ENCODE measurements at places on chromosomes 5 and 9.

DNA sequence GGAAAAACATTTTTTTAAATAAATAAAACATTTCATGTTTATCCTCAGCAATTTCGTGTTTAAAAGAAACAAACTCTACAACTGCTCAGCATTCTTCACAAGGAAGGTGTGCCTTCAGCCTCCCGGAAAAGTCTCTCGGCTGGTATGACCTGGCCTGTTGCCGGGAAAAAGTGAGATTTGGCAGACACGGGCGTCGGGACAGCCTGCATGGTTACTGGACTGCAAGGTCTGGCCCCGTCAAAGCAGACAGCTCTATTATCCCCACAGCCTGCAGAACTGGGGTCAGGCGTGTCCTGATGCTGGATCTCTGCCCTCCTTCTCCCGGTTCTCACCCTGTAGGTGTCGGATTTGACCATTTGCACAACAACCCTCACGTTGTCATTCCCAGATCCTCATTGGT is 120.3 kb upstream of the SPATA31C2 start:
- DNase-seq = peak; percentile 23

- DNase-seq = no peak
Measured at GRCh38 chr9:16329671-16330113, 540.8 kb downstream of the BNC2 start.

DNA sequence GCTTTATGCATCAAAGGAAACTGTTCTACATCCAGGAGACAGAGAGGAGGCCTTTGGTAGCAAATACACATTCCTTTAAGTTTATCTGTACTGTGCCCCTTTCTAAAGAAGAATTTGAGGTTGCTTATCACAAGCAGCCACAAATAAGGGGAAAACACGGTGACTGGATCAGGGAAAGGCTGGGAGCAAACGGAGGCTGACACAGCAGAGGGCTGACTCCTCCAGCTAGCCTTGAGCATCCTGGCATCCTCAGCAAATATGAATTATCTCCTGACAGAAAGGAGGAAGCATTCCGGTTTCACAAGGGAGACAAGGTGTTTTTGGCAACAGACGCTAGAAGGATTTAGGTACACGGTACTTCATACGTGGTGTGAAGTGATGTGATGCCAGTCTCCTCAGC is 133.5 kb downstream of the DCP2 start:
- no peak for DNase-seq

GRCh38 chr5:31062902-31063580 is 130.4 kb upstream of the CDH6 start:
- DNase-seq = no peak

GRCh38 chr5:157388111-157388710 is 71.8 kb upstream of the NIPAL4 start:
- no peak for DNase-seq

DNA sequence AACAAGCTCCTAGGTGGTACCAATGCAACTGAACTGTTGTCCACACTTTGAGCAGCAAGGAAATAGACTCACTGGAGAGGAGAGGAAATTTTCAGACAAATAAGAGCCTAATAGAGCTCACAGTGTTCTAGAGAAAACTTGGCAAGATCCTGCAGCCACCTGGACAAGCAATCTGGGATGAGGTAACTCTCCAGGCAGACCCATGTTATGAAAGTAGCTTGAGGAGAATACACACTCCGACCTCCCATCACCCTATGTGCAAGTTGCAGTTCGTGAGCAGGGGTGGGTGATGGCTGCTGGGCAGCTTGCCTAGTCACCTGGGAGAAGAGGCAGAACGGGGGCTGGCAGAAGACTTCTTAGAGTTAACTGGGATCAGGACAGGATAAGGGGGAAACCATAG is 102.2 kb downstream of the KLF4 start:
- DNase-seq = no peak

GRCh38 chr9:34589636-34590380 is at the start of gene CNTFR:
TSS of gene CNTFR (minus strand) at chr9:34589724. CDS start at chr9:34568981, 20,743 bp downstream.
- no peak for DNase-seq

DNA sequence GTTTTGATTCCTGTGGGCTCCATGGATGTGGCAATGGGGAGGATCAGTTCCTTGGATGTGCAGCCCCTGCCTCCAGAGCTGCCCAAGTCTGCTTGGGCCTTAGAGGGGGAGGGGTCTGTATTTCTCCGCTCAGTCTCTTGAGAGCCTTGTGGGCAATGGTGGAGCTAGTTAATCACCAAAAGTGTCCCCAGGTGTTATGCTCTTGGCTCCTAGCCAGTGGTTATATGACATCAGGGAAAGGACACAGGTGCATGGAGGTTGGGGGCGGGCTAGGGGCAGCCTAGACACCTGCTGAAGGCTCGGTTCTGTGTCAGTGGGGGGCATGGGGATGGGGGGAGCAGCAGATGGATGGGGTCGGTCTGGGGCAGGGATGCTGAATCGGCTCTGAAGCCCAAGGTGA is 12.4 kb upstream of the ARAP3 start:
- DNase-seq = no peak

DNA sequence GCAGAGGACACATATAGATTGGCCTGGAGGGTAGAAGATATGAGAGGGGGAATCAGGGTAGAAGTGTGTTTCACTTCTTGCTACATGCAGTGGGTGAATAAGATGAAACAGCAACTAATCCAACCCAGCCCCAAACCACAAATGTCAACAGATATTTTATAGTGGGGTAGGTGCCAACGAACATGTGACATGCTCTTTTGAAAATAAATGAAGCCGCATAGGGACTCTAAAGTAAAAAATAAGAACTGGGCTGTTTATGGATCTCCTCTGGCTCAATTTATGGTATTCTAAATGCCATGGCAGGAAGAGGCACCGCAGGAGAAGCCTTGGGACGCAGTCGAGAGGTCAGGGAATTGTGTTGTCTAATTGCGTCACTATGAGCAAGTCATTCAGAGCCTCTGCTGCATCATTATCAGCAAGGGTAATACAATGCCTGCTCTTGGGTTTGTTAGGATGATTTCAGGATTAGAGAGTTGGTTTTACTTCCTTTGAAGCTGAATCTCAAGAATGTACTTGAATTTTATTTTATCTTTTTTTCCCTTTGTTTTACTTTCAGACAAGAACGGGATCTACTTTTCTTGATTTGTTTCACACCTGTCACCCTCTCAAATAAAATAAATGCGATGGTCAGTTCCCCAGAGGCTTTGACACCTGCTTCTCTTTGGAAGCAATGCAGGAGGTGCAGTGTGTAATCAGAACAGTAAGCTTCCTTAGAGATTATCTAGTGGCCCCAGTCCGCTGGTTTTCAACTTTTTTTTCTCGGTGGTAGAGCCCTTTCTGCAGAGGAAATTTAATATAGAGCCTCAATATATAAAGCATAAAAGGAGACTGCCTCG is 375.6 kb upstream of the CLINT1 start:
- DNase-seq = no peak

DNA sequence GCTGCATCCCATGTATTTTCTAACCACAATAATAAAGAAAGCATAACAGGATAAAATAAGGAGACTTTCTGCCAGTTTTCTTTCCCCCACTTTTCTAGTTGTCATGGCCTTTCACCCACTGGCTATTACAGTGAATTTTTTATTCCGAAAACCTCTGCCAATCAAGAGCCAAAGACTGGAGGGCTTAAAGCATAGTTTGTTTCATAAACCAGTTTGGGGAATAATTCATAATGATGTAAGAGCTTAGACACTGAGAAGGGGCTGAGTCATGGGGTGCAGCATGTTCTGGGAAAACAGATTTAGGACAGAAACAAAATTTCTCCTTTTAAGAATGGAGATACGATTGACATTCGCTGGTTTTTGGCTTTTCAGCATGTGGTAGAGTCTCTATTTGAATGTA is 4.4 kb upstream of the GLIPR2 start:
- no peak for DNase-seq

DNA sequence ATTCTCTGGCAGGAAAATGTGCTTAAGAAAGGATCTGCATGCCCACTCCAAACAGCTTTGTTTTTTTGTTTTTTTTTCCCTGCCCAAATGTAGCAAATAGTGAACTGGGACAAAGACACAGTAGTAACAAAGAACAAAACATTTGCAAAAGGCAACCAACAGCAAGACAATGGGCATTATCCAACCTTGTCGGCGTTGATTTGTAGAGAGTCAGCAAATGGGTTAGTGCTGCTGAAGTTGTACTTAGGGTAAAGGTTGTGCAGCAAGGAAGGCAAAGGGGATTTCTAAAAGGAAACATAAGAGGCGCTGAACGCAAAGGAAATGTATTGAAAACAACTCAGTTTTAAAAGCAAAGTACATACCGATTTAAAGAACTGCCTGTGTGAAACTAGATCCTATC is 136.2 kb downstream of the MPDZ start:
- no peak for DNase-seq

GRCh38 chr5:6759983-6760382 is 46.8 kb downstream of the TENT4A start:
- no peak for DNase-seq

DNA sequence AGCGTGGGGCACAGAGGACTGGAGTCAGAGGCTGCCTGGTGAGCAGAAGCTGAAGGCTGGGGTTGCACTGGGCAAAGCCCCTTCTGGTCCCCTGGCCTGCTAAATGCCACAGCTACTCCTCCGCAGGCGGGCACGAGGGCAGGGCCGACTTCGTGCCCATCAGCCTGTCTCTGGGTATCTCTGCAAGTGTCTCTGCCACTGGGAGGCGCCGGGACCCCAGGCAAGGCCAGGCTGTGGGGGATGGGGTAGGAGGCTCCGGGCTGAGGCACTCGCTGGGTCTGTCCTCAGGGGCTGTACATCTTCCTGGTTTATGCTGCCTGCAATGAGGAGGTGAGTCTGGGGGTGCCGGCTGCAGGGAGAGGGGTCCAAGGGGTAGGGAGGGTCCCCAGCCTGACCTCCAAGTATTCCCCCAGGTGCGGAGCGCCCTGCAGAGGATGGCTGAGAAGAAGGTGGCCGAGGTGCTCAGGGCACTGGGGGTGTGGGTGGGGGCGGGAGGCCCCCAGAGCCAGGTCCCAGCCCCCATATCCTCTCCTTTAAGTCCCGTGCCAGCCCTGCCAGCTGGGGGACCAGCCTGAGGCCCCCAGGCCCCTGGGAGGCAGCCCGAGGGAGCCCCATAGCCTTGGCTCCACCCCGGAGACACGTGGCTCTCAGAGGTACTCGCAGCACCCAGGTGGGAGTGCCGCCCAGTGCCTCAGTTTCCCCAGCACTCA is 25.1 kb downstream of the ADGRD2 start:
- no peak for DNase-seq

GRCh38 chr9:130110596-130111021 is 56.9 kb downstream of the GPR107 start:
- DNase-seq = no peak

DNA sequence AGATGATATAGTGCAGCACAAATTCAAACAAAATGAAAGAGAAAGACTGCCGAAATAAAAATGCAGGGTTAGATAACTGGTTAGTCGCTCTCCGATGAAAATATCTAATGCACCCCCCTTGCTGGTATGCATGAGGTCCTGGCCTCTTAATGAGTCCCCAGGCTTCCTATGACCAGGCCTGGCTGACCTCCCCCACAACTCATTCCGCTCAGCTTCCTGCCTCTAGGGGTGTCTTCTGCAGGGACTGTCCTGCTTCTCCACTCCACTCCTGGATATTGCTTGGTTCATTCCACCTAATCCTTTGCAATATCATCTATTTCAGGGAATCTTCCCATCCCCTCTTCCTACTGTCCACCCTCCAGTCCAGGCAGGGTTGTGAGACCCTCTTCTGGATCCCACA is 341.8 kb downstream of the ASTN2 start:
- DNase-seq = no peak

DNA sequence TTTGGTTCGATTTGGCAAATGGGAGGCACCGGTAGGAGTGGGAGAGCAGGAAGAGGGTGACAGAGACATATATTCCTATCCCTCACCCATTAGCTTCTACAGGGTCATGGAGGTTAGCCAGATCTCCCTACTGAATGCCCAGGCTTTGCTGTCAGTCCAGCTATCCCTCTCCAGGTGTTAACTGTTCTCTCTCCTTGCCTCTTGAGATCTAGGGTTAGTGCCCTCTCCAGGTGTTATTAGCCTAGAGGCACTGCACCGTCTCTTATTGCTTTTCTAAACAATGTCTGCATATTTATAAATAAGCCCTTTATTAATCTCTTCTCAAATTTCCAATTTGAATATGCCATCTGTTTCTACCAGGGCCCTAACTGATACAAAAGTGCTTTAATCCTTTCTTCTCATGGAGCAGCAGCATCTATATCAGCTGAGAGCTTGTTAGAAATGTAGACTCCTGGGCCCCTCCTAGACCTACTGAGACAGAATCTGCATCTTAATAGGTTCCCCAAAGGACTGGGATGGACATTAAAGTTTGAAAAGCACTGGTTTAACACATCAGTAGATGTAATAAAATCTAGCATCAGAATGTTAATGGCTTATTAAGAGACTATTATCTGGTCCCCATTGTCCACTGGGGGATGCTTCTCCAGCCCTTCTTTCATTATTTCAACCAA is 322.5 kb upstream of the SLC24A2 start:
- DNase-seq = no peak

DNA sequence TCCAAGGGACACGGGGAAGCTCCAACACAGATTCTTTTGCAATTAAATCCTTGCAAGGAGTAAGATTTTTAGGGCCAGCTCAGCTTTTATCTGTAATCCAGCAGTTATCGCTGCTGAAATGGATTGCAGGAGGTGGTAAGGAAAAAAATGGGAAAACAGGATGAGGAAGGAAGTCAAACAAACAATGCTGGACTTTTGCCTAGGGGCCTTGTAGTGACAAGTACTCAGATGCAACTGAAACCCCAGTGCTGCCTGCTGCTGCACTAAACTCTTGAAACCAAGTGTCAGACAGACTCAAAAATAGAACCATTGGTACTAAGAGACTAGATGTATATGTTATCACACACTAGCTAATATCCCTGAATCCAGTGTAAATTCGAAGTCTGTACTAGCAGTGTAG is 309.2 kb downstream of the CTNND2 start:
- DNase-seq = no peak

DNA sequence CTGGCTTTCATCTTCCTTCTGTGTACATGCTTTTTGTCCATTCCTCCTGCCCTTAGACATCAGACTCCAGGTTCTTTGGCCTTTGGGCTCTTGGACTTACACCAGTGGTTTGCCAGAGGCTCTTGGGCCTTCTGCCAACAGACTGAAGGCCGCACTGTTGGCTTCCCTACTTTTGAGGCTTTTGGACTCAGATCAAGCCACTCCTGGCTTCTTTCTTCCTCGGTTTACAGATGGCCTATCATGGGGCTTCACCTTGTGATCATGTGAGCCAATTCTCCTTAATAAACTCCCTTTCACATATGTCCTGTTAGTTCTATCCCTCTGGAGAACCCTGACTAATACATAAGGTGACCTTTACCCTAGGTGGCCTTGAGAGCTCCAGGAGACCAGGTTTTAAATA is 189.1 kb upstream of the CCNG1 start:
- no peak for DNase-seq

DNA sequence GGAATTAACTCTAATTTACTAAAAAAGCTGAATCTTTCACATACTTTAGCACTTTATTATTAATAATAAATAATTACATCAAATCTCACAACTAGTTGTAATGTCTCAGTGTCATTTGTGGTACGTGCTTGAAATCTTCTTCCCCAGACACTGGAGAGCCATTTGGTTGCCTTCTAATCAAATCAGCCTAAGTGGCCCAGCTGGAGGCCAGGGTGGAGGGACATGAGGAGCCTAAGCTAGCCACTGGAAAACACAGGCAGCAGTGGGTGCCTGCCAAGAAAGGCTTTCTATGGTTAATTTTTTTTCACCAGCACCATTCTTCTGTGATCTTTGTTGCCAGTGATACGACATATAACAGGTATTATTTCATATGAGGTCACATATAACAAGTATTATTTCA is 117.0 kb downstream of the ERCC6L2 start:
- DNase-seq = no peak
